ENCODE measurements at places on chromosomes 3 and 15. TPM values are rescaled to one million over a fixed set of nuclear protein-coding genes. Genes with fewer than 3 reads are reported as not detected.

Gene ACAN
- not detected for total RNA-seq

DNA sequence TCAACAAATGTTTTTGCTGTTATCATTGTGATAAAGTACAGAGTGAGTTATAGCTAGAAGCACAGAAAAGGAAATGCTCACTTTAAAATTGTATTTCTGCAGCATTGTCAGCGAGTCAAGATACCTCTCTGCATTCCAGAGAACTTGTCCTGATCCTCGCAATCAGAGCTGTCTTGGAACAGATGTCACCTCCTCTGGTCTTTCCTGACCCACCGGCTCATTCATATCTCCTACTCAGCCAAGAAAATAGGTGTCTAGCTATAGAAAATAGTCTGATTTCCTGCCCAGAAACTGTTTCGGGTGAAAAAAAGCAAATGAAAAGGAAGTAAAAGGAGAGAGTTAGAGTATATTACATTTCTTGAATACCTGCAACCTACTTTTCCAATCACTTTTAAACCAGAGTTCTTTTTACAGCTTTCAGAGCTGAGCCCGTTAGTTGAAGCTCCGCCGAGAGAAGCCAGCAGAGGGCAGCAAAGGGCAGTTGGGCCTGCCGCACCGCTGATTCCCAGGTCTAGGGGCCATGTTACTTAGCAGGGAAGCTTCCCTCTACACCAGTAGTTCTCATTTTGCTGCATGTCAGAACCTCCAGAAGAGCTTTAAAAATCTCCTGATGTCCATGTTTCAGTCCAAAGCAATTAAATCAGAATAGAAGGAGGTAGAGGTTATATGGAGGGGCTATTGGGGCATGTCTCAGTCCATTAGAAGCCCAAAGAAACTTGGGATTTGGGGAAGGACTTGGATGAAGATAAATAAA, 185.7 kb upstream of the THRB start:
- H3K4me1 ChIP-seq, result peaks cover 6% of the 10 kb centered on the region
- peak; percentile 42 for DNase-seq
- H3K36me3 ChIP-seq, result no peaks in the 10 kb centered on the region
- no peak overlapping the region for H3K4me3 ChIP-seq

Gene TUBGCP5
- 17.9 TPM for total RNA-seq

Gene CPNE4
- not detected for total RNA-seq

- no peaks in the 10 kb centered on the region for H3K27me3 ChIP-seq
- no peaks in the 10 kb centered on the region for H3K36me3 ChIP-seq
- H3K4me1 ChIP-seq, result no peaks in the 10 kb centered on the region
- no peak overlapping the region for H3K27ac ChIP-seq
These were observed 12.2 kb upstream of the TM2D3 start for GRCh38 chr15:101664303-101664913.

GRCh38 chr3:17481116-17481515, 261.3 kb downstream of the TBC1D5 start:
- no peak for DNase-seq
- no peaks in the 10 kb centered on the region for H3K36me3 ChIP-seq
- H3K4me3 ChIP-seq, result no peak overlapping the region
- no peaks in the 10 kb centered on the region for H3K27me3 ChIP-seq
- H3K27ac ChIP-seq, result no peak overlapping the region

Gene CCDC50
- 47.8 TPM for total RNA-seq

DNA sequence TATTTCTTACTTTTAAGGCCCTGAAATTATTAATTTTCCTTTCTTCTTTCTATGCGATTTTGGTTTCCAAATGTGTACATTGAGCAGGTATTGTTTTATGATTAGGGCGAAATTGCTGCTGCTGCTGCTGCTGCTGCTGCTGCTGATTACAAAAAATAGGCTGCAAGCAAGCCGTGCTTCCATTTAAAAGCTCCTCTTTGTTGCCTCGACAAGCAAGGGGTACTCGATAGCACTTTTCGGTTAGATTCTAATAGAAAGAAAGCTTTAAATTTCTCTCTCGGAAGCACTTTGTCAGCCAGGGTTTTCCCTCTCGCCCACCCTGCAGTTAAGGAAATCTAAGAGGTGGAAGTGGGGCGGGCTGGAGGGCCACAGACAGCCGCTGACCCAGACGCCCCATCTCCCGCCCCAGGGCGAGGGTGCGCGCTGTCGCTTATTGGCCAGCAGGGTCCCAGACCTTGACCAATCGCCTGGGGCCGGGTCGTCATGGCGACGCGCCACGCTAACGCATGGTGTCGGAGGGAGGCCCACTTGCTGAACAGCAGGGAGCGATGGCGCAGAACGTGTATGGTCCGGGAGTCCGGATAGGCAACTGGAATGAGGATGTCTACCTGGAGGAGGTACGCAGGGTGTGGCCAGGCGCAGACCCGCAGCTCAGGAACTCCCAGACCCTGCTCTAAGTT, at the start of gene CFAP161:
CFAP161 (plus strand) TSS at position 489 of the 680 bp plus-strand sequence; CDS start at position 549, 60 bp downstream.
- peak; percentile 42 for DNase-seq
- H3K4me1 ChIP-seq, result no peaks in the 10 kb centered on the region
- H3K4me3 ChIP-seq, result peak within 1 kb of the TSS; percentile 49

DNA sequence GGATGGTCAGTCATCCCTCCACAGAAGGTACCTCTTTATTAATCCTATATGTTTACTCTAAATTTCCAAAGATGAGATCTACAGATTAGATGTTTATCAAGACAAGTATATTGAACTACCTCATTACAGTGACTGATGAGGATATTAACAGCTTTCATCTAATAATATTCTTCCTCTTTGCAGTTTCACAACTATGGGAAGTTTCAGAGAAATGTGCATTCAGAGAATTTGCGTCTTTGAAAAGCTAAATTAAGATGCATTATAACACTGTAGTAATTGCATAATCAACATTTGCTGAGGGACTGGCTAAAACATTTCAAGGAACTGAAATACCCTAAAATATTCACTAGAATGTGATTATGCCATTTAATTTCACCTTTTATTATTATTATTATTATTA, 46.7 kb downstream of the MCF2L2 start:
- H3K36me3 ChIP-seq, result no peaks in the 10 kb centered on the region
- DNase-seq, result no peak
- H3K4me1 ChIP-seq, result peaks cover 3% of the 10 kb centered on the region
- no peak overlapping the region for H3K4me3 ChIP-seq
- H3K27ac ChIP-seq, result no peak overlapping the region

- DNase-seq, result no peak
- no peaks in the 10 kb centered on the region for H3K27me3 ChIP-seq
- 0 out of 2 replicates have a peak, but pooled peaks cover 2% of the 10 kb centered on the region for H3K4me1 ChIP-seq
- no peak within 1 kb of the TSS for H3K4me3 ChIP-seq
- no peak within 1 kb of the TSS for H3K27ac ChIP-seq
- H3K36me3 ChIP-seq, result no peaks in the 10 kb centered on the region
These were observed at the start of gene SPESP1 for GRCh38 chr15:68930268-68931022. SPESP1 (plus strand) TSS chr15:68930525; CDS start chr15:68930654, 129 bp downstream.

GRCh38 chr3:37466660-37467359, 292.4 kb upstream of the LRRFIP2 start:
- H3K27ac ChIP-seq, result no peak overlapping the region
- H3K4me3 ChIP-seq, result no peak overlapping the region
- no peak for DNase-seq
- H3K4me1 ChIP-seq, result no peaks in the 10 kb centered on the region

Gene GRK7
- total RNA-seq, result not detected

Gene HCLS1
- total RNA-seq, result 1.6 TPM

DNA sequence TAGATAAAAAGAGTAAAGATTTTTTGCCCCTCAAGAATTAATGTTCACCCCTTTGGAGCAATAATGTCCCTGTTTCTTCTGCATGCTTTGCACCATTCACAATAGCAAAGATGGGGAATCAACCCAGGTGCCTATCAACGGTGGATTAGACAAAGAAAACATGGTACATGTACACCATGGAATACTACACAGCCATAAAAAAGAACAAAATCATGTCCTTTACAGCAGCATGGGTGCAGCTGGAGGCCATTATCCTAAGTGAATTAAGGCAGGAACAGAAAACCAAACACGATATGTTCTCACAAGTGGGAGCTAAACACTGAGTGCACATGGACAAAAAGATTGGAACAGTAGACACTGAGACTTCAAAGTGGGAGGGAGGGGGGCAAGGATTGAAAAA, 35.2 kb downstream of the AAGAB start:
- H3K4me3 ChIP-seq, result no peak overlapping the region
- no peak overlapping the region for H3K27ac ChIP-seq
- DNase-seq, result no peak
- no peaks in the 10 kb centered on the region for H3K27me3 ChIP-seq
- H3K4me1 ChIP-seq, result no peaks in the 10 kb centered on the region

- DNase-seq, result no peak
- H3K4me1 ChIP-seq, result peaks cover 4% of the 10 kb centered on the region
- H3K27me3 ChIP-seq, result no peaks in the 10 kb centered on the region
- H3K4me3 ChIP-seq, result no peak overlapping the region
- no peak overlapping the region for H3K27ac ChIP-seq
These were observed 73.1 kb upstream of the SLC6A6 start for GRCh38 chr3:14329116-14329830.

Gene ARPIN
- total RNA-seq, result 8.8 TPM

DNA sequence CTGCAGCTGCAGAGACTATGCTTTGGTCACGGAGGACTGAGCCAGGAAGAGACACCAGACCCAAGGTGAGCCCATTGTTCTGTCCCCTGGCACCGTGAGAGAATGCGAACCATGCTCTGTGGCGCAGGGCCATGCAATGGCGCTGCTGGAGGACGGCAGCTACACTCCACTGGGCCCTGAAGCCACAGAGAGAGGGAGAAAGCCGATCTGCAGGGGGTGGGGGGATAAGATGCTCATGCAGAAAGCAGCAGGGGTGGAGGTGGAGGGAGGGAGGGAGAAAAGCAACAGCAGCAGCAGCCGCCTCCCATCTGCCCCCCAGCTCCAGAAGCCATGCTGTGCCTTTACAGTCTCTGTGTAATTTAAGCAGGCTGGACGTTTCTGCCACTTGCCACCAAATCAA, 5.3 kb downstream of the BDH1 start:
- peaks cover 5% of the 10 kb centered on the region for H3K4me1 ChIP-seq
- no peaks in the 10 kb centered on the region for H3K36me3 ChIP-seq
- no peaks in the 10 kb centered on the region for H3K27me3 ChIP-seq

DNA sequence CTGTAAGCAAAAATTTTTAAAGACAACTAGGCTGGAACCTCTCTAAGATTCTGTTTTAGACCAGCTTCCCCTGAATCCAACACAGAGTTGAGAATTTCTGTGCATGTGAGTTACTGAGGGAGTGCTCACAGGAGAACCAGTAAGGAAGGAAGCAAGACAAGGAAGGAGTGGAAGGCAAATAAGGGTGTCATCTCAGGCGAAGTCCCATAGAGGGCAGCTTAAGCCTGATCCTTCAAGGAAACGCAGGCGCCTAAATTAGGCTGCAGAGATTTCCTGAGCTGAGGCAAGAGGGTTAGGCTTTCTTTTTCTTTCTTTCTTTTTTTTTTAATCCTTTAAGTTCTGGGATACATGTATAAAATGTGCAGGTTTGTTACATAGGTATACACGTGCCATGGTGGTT, 36.2 kb upstream of the COL6A6 start:
- H3K4me3 ChIP-seq, result no peak overlapping the region
- DNase-seq, result peak; percentile 26
- H3K27me3 ChIP-seq, result peaks cover 21% of the 10 kb centered on the region
- H3K4me1 ChIP-seq, result no peaks in the 10 kb centered on the region
- no peak overlapping the region for H3K27ac ChIP-seq

GRCh38 chr15:95162069-95162468, 930.7 kb downstream of the MCTP2 start:
- no peak for DNase-seq
- H3K27ac ChIP-seq, result no peak overlapping the region
- H3K27me3 ChIP-seq, result no peaks in the 10 kb centered on the region
- H3K36me3 ChIP-seq, result no peaks in the 10 kb centered on the region
- H3K4me3 ChIP-seq, result no peak overlapping the region

GRCh38 chr3:49493901-49494300, 23.8 kb downstream of the DAG1 start:
- no peaks in the 10 kb centered on the region for H3K36me3 ChIP-seq
- H3K4me1 ChIP-seq, result peaks cover 10% of the 10 kb centered on the region
- DNase-seq, result no peak
- no peak overlapping the region for H3K27ac ChIP-seq
- no peak overlapping the region for H3K4me3 ChIP-seq
- no peaks in the 10 kb centered on the region for H3K27me3 ChIP-seq

GRCh38 chr3:30795176-30795575, 99.3 kb downstream of the GADL1 start:
- H3K27me3 ChIP-seq, result no peaks in the 10 kb centered on the region
- no peaks in the 10 kb centered on the region for H3K36me3 ChIP-seq
- DNase-seq, result no peak
- no peak overlapping the region for H3K27ac ChIP-seq
- H3K4me3 ChIP-seq, result no peak overlapping the region

DNA sequence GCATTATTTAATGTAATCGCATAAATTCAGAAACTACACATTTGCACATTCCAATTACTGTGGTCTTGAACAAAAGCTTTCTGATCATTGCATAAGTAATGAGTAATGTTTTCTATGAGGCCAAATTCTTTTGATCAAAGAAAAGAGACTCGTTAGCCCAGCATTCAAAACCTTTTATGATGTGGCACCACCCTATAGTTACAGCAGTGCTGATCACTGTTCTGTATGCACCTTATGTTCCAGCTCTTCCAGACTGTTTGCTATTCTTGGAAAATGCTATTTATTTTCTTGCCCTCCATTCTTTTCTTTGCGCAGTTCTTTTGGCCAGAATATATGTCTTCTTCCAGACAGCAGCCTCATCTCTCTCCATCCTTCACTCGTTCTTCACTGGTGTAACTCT, 42.3 kb downstream of the MAP3K13 start:
- H3K27ac ChIP-seq, result no peak overlapping the region
- no peak for DNase-seq
- H3K27me3 ChIP-seq, result peaks cover 2% of the 10 kb centered on the region
- no peaks in the 10 kb centered on the region for H3K36me3 ChIP-seq
- no peak overlapping the region for H3K4me3 ChIP-seq
- no peaks in the 10 kb centered on the region for H3K4me1 ChIP-seq
